ENCODE measurements at places on chromosomes 6 and 20.

GRCh38 chr6:128284128-128284527 is 236.3 kb downstream of the PTPRK start:
- no peak for DNase-seq

- DNase-seq: no peak
Observed at GRCh38 chr6:132228894-132229293, 172.4 kb downstream of the MOXD1 start.

DNA sequence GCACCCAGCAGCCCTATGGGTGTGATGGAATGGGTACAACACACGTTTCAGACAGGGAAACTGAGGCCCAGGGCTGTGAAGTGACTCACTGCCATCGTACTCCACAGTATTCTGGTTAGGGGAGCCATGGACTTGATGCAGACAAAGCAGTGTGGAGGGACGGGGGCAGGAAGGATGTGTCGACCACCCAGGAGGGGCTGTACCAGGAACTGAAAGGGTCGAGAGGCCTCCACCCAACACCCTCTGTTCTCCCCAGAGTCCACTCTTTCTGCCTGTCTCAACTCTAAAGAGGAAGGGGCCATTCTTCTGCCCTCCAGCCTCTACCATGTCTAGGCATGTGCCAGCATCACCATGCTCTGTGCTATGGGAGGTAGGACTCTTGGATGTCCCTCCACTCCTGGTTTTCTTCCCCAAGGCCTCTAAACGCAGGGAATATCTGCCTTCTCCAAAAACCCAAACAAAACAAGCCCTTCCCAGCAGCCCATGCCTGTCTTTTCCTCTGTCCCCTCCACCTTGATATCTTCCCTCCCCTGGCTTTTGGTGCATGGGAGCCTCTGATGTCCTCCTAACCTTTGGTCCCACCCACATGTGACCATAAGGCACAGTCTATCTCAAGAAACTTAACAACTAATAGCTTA is 7.4 kb downstream of the SLC22A1 start:
- DNase-seq: no peak

- DNase-seq: no peak
Observed at GRCh38 chr6:111274593-111275217, 187.4 kb downstream of the SLC16A10 start.

DNA sequence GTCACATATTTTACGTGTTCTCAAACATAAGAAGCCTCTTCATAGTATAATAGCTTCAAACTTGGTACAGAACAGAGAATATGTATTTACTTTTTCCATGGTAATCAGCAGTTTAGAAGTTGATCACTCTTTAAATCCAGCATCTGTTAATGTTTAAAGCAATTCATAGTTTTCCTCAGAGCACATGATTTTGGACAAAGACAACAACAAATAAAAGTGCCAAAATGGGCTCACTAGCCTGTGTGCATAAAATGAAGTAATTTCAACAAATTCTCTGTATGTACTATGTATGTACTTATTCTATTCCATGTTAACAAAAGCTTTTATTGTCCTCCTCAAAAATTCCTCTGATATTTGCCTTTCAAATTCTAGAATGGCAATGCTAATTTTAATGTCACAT is 38.1 kb upstream of the UST start:
- no peak for DNase-seq

DNA sequence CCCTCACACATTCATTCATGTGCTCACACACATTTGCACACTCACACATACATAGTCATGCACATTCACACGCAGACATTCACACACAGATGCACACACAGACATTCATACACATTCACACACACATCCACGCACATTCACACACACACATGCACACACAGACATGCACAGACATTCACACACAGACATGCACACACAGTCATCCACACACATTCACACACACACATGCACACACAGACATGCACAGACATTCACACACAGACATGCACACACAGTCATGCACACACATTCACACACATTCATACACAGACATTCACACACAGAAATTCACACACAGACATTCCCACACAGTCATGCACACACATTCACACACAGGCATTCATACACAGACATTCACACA is 147.3 kb downstream of the PACRG start:
- DNase-seq: no peak

DNA sequence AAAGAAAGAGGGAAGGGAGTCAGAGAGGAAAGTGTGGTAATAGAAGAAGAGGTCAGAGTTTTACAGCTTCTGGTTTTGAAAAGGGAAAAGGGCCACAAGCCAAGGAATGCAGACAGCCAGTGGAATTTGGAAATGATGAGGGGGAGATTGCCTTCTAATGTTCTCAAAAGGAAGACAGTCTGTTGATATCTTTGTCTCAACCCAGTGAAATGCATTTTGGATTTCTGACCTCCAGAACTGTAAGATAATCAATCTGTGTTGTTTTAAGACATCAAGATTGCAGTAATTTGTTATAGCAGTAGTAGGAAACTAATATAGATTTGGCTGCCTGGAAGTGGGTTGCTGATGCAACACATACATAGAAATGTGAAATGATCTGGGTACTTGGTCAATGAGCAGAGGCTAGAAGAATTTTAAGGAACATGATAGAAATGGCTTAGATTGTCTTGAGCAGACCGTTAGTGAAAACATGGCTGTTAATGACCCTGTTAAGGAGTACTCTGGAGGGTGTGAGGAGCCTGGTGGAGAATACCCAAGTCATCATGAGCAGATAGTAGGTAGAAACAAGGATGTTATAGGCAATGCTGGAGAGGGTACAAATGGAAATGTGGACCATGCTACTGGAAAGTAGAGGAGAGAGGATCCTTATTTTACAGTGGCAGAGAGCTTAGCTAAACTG is 255.8 kb upstream of the RAB32 start:
- no peak for DNase-seq

DNA sequence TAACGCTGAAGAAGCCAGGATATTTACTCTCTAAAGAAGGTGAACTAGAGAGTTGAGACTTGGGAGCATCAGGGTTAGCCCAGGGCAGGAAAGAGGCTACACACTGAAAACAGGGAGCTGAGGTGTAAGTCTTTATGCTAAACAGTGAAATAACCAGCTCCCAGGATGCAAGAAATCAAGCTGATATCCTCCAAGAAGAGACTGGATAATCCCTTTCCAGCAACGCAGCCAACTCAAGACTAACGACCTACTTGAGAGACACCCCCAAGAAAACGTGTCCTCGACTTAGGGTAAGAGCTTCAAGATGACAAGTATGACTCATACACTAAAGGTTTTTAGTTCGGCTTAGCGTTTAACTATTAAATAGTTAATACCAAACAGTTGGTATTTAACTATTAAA is 202.2 kb downstream of the TASP1 start:
- DNase-seq: no peak

- no peak for DNase-seq
Observed at GRCh38 chr6:79250107-79250514, 15.6 kb upstream of the HMGN3 start.

GRCh38 chr6:43187821-43188220 is 5.8 kb downstream of the CUL9 start:
- no peak for DNase-seq

- DNase-seq: no peak
Observed at GRCh38 chr6:24334285-24334684, 23.6 kb downstream of the DCDC2 start.

GRCh38 chr20:32438331-32438858 is 80.3 kb downstream of the ASXL1 start:
- DNase-seq: no peak

- no peak for DNase-seq
Observed at GRCh38 chr20:6051505-6051904, 2.4 kb downstream of the LRRN4 start.

DNA sequence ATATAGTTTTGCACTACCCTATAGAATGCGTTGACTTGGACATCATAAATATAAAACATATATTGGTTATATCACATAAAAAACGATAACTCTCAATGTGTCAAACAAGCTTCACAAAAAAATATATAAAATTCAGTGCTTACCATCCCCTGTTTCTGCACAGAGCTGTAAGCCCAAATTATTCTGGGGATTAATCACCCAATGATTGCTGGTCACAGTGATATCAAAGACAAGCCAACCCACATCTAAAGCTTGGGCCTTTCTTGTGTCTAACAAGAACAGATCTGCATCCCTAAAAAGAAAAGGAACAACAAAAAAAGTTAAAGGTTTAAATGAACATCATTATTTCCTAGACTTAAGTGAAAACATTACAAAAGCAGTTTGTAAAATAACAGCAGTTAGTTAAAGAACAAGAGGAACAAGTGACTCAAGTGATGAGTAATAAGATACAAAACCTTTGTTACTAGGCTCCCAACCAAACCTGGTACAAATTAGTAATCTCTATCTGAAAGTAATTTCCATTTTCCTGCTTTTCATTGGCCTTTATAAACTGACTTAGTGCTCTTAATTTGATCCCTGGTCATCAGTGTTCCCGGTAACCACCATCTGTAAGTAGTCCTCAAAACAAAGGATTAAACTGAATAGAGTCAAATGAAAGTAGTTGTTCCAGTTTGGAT is 81.1 kb downstream of the BMP5 start:
- DNase-seq: no peak

- DNase-seq: peak; percentile 74
Observed at GRCh38 chr6:16286151-16286522, 47.8 kb downstream of the GMPR start.

DNA sequence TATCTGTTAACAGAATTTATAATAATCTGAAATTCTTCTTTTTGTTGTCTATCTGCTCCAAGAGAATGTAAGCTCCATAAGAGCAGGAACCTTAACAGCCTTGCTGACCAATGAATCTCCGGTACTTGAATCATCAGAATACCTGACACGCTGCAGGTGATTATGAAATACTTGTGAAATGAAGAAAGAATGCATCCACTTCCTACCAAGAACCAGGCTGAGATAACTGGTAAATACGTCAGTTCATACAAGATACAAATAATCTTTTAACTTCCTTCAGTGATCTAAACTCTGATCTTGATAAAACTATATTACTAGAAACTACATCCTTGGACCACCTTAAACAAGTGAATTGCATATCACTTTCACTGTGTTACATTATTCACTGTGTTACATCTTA is 116.2 kb downstream of the MAP3K5 start:
- no peak for DNase-seq

DNA sequence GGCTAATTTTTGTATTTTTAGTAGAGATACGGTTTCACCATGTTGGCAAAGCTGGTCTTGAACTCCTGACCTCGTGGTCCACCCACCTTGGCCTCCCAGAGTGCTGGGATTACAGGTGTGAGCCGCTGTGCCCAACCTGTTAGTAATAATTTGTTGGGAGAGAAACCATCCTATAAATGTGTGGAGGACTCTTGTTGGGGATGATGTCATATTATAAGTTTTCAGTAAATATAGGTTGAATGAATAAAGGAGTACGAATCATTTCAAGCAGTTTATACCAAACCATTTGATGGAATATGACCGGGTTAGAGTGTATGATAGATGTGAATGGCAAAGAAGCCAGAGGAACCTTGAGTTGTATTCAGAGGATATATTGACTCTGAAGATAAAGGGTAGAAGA is 240.8 kb downstream of the SAMD5 start:
- DNase-seq: no peak
